ENCODE measurements at places on chromosomes 2 and 18.

DNA sequence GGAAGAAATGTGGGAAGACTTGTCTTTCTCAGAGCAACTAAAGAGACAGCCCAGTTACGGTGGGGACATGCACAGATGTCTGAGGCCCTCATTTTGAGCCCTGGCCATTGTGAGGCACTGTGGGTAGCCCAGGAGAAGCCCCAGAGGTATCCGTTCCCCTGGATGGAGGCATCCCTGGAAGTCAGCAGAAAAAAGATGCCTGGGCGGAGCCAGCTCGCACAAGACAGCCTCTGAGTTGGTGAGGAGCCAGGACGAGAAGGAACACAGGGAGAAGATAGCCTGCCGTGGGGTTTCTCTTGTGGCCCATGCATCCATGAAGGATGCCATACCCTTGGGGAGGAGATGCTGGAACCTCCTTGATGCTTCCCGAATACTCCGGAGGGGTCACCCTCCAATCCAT lies 56.9 kb upstream of the SEMA4C start:
- DNase-seq, result no peak

DNA sequence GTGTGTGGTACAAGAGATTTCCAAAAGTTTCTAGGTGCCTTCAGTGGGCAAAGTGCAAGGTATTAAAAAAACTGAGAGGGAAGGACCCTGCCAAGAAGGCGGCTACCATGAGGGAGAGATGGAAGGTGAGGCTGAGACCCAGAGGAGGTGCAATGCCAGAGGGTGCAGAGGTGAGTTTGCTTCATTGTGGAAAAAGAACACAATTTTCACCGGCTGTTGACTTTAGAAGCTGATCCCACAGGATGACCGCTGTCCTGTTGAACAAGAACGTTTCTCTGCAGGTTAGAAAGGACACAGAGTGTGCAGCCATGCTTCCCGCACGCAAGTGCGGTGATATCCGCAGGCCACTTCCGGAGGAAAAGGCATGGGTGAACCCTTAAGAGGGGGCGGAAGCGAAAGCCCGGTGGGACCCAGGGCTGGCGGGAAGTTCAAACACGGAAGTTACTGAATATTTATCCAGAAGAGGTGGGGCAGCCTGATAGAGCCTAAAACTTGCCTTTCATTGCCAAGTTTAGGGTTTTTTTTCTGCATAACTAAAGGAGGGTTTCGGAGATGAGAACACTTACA lies 16.6 kb downstream of the SP110 start:
- no peak for DNase-seq

DNA sequence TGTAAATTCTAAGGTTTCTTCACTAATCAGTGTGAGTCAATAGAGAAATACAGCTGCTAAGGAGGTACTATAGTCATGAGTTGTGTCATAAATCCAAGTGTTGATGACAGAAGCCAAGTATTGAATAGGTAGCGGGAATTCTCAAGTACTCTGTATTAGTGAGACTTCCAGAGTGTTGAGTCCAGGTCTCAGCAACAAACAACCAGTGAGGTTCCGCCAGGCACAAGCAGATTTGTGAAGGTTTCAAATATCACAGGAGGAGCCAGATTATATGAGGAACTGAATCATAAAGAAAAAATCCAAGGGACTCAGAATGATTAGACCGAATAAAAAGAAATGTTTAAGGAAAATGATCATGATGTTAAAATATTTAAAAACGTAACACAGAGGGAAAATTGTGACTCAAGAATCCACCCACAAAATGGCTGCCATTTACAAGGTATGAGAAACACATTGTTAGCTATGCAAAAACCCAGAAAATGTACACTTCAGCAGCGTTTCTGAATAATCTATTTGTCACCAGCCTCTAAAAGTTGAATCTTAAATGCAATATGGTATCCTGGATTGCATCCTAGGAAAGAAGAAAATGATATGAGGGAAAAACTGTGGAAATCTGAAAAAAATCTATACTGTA lies 27.3 kb upstream of the EVA1A start:
- no peak for DNase-seq

DNA sequence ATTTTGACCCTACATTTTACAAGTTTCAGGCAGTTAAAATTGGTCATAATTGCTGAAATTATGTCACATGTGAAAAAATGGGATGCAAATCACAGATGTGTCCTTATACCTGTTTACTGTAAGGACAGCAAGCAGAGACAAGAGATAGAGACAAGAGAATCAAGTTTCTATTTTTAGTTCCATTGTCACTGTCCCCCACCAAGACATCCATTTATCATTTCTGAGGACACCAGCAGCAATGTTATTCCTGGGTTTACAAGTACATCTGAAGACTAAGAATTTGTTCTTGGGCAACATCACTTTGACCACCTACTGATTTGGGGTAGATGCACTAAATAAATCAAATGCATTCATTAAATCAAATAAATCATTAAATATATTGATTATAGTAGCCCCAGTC lies 1111.7 kb downstream of the DPP10 start:
- no peak for DNase-seq
